Activated naive CD8-positive, alpha-beta T cell treated with anti-CD3 and anti-CD28 coated beads for 36 hours (primary cell): ENCODE measurements at places on chromosomes 2 and 18.

GRCh38 chr18:23300231-23300805 lies 152.8 kb upstream of the RIOK3 start:
- no peak for DNase-seq

GRCh38 chr2:98750593-98751282 lies 19.8 kb upstream of the MGAT4A start:
- DNase-seq = no peak

GRCh38 chr2:9768388-9768787 lies 74.9 kb upstream of the TAF1B start:
- no peak for DNase-seq

- no peak for DNase-seq
Measured at GRCh38 chr2:181780047-181780651, 99.8 kb upstream of the NEUROD1 start.

GRCh38 chr2:11744631-11745394 lies 1.6 kb upstream of the LPIN1 start:
- no peak for DNase-seq

DNA sequence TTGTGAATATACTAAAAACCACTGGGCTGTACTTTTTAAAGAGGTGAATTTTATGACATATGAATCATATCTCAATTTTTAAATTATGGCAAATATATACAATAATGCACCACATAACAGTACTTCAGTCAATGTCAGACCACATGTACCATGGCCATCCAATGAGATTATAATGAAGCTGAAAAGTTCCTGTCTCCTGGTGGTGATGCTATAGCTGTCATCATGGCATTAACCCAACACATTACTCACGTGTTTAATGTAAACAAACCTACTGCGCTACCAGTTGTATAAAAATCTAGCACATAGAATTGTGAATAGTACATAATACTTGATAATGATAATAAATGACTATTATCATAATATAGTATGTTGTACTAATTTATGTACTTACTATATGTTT lies 77.6 kb upstream of the ID2 start:
- no peak for DNase-seq

DNA sequence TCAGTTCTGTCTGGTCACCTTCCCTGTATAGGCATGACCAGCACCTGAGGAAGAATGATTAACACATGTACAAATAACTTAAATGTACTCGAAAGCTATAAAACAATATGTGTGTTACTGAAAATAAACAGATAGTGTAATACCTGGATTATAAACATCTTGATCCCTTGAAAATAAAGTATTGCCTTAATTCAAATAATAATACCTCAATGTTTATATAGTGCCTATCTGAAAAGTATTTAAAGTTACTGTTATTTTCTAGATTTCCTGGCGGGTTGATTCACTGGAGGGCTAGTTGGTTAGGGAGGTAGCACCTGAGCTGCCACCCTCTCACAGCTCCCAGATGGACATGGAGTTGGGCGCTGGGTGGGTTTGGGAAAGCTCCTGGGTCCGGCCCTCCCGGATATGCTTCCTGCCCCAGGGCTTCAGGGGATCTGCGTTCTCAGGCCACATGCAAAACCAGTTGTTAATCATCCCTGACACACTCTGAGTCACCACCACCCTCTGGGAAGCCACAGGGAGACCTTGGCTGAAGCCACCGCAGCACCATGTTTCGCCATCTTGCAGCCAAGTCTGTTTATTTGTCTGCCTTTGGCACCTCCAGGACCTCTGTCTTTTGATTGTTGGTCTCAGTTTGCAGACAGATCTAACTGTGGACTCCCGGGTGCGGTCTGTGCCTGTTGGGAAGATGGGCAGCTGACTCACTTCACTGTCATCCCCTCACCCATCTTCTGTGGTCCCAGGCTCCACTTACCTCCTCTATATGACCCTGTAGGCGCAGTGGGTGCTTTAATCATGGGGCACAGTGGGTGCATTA lies 35.3 kb downstream of the RAB31 start:
- no peak for DNase-seq

DNA sequence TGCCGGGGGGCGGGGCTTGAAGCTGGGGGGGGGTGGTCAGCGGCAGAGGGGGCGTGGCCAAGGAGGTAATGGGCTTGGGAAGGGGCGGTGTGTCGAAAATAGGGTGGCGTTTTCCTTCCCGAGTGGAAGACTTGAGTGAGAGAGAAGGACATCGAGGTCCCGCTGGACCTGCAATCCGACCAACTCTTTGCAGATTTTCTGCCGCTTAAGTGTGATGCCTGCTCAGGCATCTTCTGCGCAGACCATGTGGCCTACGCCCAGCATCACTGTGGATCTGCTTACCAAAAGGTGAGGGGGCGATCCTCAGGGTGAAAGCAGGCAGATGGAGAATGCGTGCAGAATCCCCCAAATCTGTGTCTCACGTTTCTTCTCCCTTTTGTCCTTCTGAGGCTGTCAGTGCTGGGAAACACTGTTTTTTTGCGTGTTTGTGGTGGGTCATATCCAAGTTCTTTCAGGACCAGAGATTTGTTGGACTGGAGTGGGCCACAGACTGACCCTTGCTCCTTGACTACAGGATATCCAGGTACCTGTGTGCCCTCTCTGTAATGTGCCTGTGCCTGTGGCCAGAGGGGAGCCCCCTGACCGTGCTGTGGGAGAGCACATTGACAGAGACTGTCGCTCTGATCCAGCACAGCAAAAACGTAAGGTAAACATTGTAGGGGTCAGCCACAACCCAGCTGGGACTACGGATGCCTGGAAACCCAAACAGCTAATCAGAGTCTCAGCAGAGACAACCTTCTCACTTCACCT lies 727 bp downstream of the ZFAND2B start:
- DNase-seq = no peak

- no peak for DNase-seq
Measured at GRCh38 chr2:221484761-221485502, 87.2 kb downstream of the EPHA4 start.

GRCh38 chr2:168518555-168519066 lies 62.5 kb downstream of the CERS6 start:
- DNase-seq = no peak

- no peak for DNase-seq
Measured at GRCh38 chr2:146229508-146230155, 1615.2 kb upstream of the ACVR2A start.

GRCh38 chr18:56235481-56236013 lies 402.8 kb downstream of the TXNL1 start:
- no peak for DNase-seq

- no peak for DNase-seq
Measured at GRCh38 chr2:183070942-183071844, 7.4 kb upstream of the DUSP19 start.

- no peak for DNase-seq
Measured at GRCh38 chr2:159855557-159856061, 57.6 kb upstream of the CD302 start.
